GM10248 (cell line): ENCODE measurements at places on chromosomes 4 and X.

GRCh38 chr4:158181906-158182305, 9.1 kb upstream of the GASK1B start:
- DNase-seq = no peak

DNA sequence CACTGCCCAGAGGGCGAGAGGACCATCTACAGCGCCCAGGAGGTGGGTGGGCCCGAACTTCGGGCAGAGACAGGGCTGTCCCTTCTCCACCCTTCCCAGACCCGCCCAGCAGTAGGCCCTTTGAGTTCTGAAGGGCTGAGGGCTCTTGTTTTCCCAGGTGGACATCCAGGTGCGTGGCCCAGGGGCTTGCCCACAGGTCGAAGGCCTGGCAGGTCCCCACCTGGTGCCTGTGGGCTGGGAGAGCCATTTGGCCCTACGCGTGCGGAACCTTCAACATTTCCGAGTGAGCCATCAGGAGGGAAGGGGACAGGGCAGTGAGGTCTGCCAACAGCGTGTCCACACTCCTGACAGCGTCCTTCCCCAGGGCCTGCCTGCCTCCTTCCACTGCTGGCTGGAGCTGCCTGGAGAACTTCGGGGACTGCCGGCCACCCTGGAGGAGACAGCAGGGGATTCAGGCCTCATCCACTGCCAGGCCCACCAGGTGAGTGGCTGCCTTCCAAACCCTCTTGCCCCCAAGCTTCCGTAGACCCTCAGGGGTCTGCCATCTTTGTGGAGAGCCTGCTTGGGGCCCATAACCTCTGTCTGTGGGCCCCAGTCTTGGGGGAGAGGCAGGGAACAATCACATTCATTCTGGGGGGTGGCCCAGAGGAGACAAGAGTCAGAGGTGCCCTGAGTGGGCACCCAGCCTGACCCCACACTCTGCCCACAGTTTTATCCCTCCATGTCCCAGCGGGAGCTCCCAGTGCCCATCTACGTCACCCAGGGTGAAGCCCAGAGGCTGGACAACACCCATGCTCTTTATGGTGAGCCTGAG, 6.8 kb downstream of the PLXNB3 start:
- DNase-seq = no peak

- no peak for DNase-seq
Measured at GRCh38 chr4:130675266-130675665, 1579.3 kb downstream of the C4orf33 start.

DNA sequence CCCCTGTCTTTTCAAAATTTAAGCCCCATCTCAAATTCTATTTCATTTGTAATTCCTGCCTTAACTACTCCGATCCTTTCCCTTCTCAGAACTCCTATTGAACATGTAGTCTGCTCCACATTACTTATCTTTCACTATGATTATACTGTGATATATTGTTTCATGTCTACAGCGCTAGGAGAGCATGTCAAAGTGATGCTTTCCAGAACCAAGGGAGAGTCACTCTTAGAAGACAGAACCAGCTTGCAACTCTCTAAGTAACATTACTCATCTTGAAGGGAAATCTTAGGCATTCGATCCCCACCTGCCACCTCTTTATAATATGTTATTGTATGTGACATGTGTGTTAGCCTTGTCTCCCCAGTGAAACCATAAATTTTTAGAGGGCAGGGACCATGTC, 10.5 kb downstream of the EXOC1L start:
- no peak for DNase-seq

DNA sequence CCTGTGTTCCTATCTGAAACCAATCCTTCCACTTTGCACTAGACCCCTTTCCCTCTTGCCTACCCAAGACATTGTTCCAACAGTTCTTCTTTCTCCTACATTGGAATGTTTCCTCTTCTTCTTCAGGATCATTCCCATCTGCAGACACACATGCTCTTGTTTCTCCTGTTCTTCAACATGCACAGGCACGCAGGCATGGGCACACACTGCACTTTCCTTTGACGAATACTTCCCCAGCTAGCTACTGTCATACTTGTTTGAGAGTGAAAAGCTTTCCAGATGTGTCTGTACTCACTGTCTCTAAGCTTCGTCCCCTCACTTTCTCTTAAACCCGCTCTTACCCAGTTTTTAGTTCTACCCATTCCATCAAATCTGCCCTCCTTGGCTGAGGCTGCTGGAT, 31.8 kb upstream of the ERVMER34-1 start:
- DNase-seq = no peak

DNA sequence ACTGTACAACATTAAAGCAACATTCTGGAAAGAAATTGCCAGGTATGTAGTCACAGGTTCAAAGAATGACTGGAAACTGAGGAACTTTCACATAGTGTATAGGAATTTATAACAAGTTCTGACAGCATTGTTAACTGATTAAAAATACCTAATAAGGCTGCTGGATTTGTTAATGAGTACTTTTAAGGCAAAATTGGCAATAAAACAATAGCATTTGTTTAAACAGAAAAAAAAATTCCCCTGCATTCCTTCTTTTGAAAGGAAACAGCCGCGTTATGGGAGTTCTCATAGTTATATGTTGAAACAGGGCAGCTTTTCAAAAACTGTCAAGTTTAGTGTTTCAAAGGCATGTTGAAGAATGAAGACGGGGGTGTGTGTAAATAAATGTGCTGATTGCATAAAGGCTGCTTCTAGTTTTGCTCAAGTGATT, 282.5 kb upstream of the FAT1 start:
- DNase-seq = no peak

- no peak for DNase-seq
Measured at GRCh38 chrX:40013266-40014195, 84.2 kb downstream of the BCOR start.

DNA sequence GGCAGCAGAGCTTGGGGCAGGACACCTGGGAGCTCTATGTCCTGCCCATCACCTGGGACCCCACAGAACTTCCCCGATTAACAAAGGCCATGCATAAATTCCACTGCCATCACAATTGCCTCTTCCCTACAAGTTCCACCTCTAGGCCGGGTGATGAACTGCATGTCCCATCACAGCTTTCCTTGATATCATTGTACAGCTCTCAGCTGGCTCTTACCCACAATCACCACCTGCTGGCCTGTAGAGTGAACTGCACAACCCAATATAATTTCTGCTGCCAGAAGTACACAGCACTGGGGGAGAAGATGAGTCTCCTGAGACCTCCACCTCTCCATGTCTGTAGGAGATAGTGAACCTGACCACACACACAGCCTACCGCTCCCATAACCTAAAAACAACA, 285.0 kb upstream of the AADAT start:
- peak; percentile 47 for DNase-seq

DNA sequence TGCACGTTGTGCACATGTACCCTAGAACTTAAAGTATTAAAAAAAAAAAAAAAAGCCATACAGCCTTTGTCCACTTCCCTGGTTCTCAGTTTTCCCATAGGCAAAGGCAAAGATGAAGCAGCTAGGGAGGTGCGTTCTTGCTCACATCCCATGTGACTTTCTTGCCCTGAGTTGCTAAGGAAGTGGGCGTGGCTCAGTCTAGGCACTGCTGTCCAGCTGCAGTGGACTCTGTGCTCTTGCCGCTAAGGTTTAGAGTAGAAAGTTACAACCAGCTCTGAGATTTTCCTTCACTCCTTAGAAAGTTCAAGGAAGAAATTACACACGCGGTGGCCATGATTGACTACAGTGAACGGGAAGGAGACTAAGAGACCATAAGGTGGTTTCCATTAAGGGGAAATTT, 144.7 kb downstream of the NAA11 start:
- no peak for DNase-seq

DNA sequence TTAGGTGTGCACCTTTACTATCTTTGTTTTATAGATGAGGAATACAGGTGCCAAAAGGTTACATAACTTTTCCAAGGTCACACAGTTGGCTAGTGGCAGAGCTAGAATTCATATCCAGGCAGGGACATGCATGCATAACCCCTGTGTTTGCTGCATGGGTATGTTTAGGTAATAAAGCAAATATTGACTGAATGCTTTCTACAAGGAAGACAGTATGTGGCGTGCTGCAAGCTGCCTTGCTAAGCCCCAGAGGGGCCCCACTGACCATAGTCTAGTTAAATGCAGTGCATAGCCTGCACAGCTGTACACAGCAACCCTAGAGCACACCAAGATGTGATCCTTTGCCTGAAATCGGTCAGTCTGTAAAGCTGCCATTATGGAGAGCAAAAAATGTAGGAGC, 320.5 kb upstream of the IGFBP7 start:
- DNase-seq = no peak
